Neural cell (in vitro differentiated cells): ENCODE measurements at places on chromosomes 7 and 10. TPM values are rescaled to one million over a fixed set of nuclear protein-coding genes. Genes with fewer than 3 reads are reported as not detected.

IQUB gene
- polyA plus RNA-seq: 0.41 and 0.58 TPM in 2 replicates

TRIL gene
- 1.4 TPM in 2 replicates for polyA plus RNA-seq

CPN1 gene
- polyA plus RNA-seq: not detected in 2 replicates

NCF1 gene
- 0.70 TPM in 1 of 2 replicates, not detected in the other for polyA plus RNA-seq

OPN4 gene
- not detected in 2 replicates for polyA plus RNA-seq

PTPN12 gene
- 38.0 and 49.5 TPM in 2 replicates for polyA plus RNA-seq
